ENCODE measurements at places on chromosomes 5 and 9.

DNA sequence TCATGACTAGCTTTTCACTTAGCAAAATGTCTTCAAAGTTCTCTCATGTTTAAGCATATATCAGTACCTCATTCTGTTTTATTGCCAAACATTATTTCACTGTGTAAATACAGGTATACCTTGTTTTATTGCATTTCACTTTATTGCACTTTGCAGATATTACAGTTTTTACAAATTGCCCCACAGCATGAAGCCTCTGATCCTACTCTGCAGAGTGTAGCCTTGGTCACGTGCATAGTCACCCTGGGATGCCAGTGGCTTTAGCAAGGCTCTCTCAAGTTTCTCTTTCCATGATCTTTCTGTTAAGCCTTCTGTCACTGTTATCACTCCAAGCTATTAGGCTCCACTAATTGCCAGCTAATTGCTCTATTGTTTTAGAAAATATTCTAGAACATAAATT lies 182.2 kb upstream of the GRIA1 start:
- DNase-seq = no peak

GRCh38 chr9:7298123-7298522 lies 501.5 kb downstream of the DMAC1 start:
- DNase-seq = no peak

DNA sequence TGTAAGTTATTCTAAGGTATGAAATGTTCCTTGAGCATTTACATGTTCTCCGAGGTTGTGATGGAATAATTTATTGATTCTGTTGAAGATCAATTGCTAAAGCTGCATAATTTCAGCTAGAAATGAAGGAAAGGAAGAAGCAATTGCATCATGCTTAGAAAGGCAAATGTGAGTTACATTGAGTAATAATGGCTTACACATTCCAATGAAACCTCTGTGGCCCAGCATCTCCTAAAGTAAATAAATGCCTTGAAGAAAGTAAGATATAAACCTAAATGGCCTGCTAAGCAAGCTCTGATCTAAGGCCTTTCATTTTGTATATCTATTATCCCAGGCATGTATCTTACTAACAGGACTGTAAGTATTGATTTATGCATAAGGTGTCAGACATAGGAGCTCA lies 677.3 kb upstream of the RGMB start:
- DNase-seq = peak; percentile 74

DNA sequence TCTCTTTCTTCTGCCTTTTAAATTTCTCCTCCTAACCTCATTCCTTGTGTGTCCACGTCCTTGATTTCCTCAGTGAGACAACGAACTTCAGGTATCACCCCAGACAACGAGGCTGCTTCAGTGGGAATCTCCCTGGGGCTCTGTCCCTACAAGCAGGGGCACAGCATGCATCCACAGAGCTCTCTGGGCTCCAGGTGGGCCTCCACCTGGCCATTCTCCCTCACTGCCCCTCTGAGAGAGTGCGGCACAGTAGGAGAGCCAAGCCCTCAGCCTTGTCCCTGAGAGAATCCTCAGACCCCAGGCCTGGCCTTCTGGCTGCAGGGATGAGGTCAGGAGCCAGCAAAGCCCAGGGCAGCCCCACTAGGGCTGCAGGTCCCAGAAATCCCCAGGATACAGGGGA lies 105.3 kb downstream of the LHFPL2 start:
- no peak for DNase-seq

- no peak for DNase-seq
These were observed 233.3 kb upstream of the ADAMTS16 start for GRCh38 chr5:4906786-4907185.

DNA sequence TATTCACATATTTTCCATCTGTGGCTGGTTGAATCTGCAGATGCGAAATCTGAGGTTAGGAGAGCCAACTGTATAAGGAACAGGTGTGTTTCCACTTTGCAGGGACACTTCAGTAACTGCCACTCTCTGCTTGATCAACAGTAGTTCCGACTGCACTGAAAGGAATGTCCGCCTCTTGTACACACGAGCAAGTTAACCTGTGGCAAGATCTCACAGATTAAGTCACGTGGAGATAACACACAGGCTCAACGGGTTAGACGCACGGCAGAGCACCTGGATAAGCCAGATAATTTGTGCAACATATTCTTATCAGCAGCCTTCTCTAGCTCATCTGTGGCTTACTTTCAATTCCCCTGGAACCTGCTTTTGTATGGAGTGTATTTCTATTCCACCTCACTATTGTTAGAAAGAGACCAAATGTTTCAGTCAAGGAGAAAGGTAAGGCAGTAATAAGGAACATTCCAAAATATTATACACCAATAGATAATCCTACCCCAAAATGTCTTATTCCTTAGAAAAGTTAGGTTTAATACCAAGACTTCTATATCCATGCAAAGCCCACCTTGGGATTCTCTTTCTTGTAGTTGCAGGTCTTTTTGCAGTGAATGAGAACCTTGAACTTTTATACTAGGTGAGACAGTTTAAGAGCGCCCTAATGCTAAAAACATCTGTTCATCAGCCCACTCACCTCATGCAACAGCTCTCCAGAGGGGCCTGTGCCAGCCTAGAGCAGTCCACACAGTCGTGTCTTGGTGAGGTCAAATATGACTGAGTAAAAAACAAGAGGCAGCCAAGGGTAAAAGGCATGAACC lies 6.5 kb upstream of the C9 start:
- no peak for DNase-seq

DNA sequence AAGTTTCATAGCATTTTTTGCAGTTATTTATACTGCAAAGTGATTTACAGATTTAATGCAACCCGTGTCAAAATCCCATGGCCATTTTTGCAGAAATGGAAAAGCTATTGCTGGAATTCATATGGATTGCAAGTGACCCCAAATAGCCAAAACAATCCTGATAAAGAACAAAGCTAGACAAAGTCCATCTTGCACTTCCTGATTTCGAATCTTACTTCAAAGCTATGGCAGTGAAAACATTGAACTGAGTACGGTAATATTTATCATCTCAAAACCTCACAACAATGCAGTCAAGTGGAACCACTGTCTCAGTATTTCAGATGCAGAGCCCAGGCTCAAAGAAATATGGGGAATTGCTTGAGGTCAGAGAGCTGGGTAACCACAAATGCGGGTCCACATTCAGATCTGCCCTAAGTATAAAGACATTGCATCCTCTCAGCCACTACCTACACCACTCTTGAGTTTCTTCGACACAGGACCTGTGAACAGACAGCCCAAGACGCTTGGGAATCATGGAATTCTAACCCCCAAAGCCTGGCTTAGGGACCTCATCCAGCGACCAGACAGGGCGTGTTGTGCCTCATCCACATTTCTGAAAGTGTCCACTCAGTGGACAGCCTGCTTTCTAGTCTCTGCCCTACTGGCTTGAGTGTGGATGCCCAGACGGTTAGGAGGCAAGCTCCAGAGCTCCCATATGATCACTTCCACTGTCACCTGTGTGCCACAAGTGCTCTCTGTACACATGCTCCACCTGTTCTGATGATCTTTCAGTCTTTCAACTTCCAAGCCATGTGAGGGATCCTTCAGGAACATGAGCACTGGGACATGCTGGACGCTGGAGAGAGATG lies 39.3 kb upstream of the KCNIP1 start:
- DNase-seq = no peak

- DNase-seq = no peak
These were observed 112.8 kb upstream of the EFNA5 start for GRCh38 chr5:107783551-107783950.

DNA sequence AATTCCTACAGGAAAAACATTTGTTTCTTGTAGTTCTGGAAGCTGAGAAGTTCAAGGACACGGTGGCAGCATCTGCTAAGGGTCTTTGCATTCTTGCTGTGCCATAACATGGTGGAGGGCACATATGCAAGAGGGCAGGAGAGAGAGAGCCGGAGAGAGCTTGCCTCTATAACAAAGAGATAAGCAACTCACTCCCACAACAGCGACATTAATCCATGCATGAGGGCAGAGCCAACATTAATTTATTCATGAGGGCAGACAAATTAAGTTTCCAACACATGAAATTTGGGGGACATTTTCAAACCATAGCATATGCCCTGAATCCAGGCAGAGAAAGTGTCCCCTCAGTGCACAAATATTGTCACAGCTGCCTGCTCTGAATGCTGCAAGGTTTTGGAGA lies 4.4 kb upstream of the GTF3C5 start:
- DNase-seq = no peak

DNA sequence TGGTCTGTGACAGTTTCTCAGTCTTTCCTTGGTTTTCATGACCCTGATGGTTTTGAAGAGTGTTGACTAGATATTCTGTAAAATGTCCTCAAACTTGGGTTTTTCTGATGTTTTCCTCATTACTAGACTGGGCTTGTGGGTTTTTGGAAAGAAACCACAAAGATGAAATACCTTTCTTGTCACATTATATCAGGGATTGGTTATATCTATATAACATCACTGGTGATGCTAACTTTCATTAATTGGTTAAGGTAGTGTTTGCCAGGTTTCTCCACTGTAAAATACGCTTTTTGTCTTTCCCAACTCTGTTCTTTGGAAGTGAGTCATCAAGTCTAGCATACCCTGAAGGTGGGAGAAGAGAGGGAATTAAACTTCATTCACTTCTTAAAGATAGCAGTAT lies 3.3 kb upstream of the IL31RA start:
- DNase-seq = peak; percentile 43

GRCh38 chr9:99050292-99050911 lies 54.5 kb upstream of the TGFBR1 start:
- DNase-seq = peak; percentile 44

GRCh38 chr9:18971404-18971803 lies 61.6 kb downstream of the SAXO1 start:
- no peak for DNase-seq

DNA sequence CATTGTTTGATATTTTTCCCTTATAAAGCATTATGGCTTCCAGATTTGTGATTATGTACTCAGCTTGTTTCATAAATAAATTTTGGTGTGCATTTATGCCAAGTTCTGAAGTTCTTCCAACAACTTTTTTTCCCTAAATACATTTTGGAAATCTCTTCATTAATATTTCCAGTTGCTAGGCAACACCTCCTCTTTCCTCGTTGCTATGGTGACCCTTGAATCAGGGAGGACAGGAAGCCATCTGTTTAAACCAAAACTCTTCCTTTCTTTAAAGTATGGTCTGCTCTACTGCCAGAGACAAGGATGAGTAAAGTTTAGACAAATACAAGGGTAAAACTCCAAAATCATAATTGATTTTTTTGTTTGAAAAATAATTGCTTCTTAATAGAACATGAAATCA lies 779.3 kb downstream of the CDH9 start:
- DNase-seq = no peak

GRCh38 chr9:80811003-80811402 lies 878.3 kb downstream of the TLE1 start:
- DNase-seq = peak; percentile 48
